ENCODE measurements at places on chromosomes 1 and 21.
A peak's percentile ranks its signal among the peaks of the same experiment; 100 is the strongest.

GRCh38 chr1:46616277-46617107 is at the start of gene MOB3C:
Gene MOB3C (minus strand): TSS chr1:46616811. CDS start chr1:46613321, 3,490 bp downstream.
- peak; percentile 73 for DNase-seq

GRCh38 chr1:8443558-8444194 is 125.8 kb downstream of the SLC45A1 start:
- DNase-seq: no peak

GRCh38 chr1:69404486-69404885 is 163.2 kb upstream of the LRRC7 start:
- DNase-seq: no peak

DNA sequence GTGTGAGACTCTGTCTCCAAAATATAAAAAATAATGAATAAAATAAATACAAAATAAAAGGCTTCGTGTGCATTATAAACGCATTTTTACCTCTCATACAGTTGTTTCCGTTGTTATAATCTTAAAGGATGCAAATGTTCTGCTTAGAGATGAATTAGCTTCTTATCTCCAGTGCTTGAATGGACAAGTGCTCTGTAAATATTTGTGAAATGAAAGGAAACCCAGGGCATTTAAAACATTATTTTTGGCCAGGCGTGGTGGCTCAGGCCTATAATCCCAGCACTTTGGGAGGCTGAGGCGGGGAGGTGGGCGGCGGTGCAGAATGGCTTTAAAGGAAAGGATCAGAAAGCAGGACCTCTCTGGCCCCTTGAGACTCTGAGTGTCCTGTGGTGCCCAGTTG is 94.5 kb downstream of the HUNK start:
- DNase-seq: no peak

GRCh38 chr21:31110430-31110829 is 72.2 kb upstream of the KRTAP19-8 start:
- DNase-seq: no peak

DNA sequence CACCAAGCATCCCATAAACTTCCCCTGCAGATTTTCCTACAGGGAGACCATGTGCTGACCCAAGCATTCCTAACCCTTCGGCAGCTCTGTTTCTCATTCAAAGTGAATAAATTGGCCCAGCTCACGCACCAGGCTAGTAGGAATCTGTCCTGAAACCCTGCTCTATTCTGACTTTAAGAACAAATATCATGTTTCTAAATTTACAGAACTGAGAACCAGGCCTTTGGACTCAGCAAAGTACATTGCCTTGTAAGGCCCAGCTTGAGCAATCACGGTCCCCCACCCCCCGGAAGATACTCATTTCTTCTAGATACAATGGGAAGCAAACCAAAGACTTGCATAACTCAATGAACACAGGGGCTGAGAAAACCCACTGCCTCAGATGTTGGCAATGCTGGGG is 160.1 kb upstream of the NFIA start:
- no peak for DNase-seq

DNA sequence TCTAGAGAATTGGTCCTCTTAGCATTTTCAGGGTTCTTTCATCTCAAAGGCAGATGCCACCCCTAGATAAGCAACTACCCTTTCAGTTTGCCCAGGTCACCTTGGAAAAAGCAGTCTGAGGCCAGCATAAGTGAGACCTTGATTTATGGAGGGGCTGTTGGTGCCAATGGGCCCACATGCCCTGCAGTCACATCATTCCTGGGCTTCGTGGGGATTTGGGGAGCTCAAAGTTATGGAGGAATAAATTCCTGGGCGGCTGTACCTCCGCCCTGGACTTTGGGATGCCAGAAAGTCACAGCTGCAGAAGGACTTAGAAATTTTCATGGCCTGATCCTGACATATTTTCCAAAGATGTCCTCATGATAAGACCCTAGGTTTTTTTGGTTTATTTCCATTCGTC is 2.7 kb upstream of the SDHB start:
- DNase-seq: no peak

- DNase-seq: no peak
Observed at GRCh38 chr1:197585809-197586208, 189.5 kb downstream of the DENND1B start.

- DNase-seq: no peak
Observed at GRCh38 chr1:178781533-178782330, 56.7 kb downstream of the RALGPS2 start.

- DNase-seq: no peak
Observed at GRCh38 chr1:201004732-201005131, 18.8 kb downstream of the KIF21B start.

All from CD4-positive, alpha-beta T cell treated with Interleukin-17A for 1 hour (primary cell).